ENCODE measurements at places on chromosomes 12 and 14. TPM values are rescaled to one million over a fixed set of nuclear protein-coding genes. Genes with fewer than 3 reads are reported as not detected.

DNA sequence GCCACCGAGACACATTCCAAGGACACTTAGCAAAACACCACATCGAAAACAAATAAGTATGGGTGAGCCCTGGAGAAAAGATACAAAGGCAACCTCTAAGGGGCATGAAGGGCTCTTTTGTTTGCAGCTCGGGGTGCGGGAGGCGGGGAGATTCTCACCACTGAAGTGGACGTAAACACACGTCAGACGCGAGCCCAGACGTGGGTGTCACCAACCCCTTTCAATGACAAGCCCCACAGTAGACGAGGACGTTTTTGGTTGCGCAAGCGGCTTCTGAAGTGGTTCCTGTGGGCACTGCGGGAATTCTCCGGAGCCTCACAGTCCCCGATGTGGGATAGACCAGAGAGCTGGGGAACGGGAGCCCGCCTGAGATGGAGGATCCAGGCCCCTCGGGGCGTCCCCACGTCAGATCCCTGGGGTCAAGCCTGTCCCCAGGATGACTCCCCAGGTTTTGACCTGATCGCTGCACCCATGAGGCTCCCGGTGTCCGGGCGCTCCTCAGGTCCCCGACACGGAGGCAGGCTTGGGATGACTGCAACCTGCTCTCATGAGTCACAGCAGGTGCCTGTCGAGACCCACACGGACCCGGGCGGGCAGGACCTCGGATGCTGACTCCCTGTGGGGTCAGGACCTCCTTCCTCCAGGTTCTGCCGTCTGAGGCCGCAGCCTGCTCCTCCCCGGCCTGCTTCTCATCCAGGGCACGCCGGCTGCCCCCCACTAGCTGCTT lies 20.3 kb upstream of the ADGRD1 start:
- no peak for DNase-seq

DNA sequence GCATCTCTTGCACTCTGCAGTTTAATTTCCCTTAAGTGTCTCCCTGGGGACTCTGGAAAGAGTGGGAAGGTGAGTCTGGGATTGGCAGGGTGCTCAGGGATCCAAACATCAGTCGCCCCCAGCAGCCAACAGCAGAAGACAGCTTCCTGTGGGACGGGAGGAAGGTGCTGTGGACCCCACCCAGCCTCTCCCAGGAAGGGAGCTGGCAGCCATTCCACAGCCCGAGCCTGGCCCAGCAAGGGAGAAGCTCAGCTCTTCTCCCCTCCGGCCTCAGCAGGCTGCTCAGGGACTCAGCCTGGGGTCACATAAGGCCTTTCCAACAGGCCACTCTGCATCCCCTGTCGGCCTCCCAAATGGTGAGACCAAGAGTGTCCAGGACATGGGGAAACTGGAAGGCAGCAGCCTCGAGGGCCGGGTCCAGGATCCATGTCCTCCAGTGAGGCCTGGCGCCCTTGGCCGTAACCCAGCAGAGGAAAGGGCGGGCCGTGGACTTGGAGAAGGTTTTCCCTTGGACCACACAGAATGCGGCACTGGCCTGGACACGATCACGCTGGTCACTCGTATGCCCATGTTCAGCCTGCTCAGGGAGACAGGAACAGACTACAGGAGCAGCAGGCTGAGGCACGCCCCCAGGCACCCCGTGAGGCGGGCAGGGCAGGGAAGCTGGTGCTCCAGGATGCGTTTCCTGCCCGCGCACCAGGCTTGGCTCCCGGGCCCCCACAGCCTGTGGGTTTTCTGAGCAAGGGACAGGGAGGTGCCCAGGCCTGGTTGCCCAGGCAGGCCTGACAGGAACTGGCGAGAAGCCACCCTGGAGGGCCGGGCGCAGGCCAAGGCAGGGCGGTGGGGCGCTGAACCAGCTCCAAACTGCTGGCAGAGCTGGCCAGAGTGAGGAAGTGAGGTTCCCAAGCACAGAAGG lies 3.5 kb downstream of the XRCC3 start:
- DNase-seq, result no peak

DNA sequence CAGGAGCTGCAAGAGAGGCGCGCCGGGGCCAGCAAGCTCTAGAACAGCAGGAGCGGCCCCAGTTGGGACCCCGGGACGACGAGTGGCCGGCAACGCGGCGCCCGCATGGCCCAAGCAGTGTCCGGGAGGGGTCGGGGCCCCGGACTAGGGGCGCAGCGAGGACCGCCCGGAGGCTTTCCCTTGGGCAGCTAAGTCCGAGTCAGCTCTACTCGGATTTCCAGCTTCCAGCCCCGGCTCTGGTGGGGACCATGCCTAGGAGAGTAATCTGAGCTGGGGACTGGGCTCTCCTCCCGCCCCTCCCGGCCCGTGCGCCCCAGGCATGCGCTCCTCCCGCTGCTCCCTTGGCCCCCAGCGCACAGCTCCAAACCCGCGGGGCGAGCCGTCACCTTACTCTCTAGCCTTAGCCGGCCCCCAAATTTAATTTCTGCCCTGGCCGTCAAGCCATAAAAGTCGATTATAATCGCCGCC lies 41.6 kb upstream of the CAPRIN2 start:
- DNase-seq, result peak; percentile 61

Gene HHIPL1
- 1.3 TPM for polyA plus RNA-seq

Gene ADAMTS20
- 0.73 TPM for polyA plus RNA-seq

Gene KCNC2
- 0.73 TPM for polyA plus RNA-seq

Gene PTPRQ
- 32.0 TPM for polyA plus RNA-seq

DNA sequence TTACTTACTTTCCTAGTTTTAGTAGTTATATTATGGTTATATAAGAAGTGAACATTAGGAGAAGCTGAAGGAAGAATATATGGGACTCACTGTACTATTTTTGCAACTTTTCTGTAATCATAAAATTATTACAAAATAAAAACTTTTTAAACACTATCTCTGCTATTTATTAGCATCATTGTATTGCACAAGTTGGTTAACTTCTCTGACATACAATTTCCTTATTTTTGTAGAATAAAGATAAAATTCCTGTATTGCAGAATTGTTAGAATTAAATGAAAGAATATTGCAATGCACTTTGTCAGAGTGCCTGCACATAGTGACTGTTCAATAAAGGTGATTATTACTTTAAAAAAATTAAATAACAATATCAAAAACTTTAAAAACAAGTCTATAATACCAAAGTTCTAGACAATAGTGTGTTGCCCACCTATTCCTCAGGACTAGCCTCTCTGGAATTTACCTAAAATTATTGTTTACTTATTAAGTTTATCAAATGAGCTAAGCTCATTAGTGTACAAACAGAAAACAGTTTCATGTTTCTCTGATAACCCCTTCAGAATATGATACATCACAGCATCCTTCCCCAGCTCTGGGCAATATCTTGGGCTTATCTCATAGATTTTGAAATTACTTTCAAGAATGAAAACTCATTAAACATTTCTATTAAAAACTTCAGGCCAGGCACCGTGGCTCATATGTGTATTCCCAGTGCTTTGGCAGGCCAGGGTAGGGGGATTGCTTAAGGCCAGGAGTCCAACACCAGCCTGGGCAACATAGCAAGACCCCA lies 77.4 kb upstream of the TMPO start:
- DNase-seq, result no peak

Gene INSM2
- polyA plus RNA-seq, result 0.06 TPM

- no peak for DNase-seq
These were observed 36.4 kb upstream of the ATXN2 start for GRCh38 chr12:111635524-111635923.

DNA sequence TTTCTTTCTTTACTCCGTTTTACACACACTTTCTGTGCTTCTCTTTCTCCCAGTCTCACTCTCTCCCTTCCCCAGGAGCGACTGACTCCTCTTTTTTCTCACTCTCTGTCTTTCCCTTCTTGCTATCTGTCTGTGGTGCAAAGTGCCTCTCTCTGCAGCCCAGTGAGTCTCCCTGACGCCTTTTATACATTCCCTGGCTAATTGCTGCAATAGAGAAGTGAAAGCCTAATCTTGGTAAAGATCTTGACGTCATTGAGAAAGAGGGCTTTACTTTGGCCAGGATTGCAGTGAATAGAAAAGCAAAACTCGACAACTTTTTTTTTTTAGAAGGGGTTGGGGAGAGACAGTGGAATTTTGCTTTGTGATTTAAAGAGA lies 706 bp upstream of the DIO2 start:
- no peak for DNase-seq

DNA sequence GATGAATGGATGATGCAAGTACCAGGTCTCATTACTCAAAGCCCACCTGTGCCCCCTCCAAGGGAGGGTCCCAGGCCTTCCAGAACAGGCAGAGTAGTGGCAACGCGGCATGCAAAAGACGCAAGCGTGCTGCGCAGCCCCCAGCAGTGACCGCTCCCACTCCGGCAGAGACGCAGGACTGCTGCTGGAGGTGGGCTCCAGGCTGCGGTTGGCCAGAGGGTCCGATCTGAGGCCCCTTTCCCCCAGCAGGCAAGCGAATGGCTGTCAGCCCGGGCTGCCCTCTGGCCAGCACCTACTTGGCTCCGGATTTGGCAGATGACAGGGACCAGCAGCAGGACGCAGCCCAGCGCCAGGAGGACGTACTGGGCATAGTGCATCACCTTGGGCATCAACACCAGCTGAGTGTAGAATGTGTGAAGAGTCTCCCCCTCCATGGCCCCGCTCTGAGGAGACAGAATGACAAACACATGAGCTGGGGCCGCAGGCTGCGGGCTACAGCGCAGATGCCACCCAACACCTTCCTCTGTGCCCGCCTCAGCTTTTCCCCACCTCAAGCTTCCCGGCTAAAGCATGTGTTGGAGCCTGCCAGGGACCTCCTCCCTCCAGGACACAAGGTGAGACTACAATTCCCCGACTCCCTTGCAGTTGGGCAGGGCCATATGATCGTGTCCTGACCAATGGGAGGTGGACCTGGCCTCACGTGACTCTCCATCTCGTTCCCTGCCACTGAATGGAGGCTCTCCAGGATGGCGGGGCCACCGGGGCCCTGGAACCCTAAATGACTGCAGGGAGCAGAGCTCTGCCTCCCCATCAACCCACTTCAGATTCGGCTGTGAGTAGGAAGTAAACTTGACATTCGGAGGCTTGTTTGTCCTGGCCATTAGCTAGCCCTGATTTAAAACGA lies 77.4 kb downstream of the SCARB1 start:
- DNase-seq, result peak; percentile 87

DNA sequence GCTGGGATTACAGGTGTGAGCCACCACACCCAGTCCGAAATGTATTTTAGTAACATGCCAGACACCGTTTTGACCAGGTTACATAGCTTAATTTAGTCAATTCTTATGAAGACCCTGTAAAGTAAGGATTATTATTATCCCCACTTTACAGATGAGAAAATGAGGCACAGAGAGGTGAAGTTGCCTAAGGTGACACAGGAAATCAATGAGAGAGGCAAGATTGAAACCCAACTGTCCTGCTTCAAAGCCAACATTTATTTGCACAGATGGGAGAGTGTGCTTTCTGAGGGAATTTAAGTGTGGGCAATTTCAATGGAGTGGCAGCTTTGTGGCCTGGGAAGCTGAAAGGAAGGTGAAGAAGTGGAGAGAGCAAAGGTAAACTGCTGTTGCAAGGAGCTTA lies 19.1 kb upstream of the EPS8 start:
- DNase-seq, result no peak

Gene AMHR2
- 0.63 TPM for polyA plus RNA-seq
